ENCODE measurements at places on chromosomes 3 and 15.

DNA sequence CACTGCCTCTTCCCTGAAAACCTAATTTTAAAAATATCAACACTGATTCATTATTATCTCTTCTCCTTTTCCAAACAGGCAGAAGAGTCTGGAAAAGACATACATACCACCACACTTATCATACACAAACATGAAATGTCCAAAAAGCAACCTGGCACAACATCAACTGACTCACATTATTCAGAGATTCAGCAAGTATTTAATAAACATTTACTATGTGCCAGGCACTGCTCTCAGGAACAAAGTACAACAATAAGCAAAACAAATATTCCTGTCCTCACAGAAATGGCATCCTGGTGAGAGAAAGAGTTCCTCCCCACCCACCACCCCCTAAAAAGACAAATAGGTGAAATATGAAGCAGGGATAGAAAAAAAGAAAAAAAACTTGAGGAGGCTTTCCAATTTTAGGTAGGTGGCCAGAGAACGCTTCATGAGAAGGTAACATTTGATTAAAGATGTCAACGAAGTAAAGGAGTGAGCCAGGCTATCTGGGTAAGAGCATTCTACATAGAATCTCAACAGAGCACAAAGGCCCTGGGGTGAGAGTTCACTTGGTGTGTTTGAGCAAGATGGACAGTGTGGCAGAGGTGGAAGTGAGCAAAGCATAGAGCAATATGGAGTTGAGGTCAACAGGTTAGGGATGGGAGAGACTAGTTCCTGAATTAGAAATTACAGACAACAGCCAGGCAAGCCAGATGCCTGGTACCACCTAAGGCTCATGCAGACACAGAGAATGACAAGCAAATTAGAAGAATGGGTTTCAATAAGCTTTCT lies 141.7 kb downstream of the OSBPL10 start:
- DNase-seq = peak; percentile 9

DNA sequence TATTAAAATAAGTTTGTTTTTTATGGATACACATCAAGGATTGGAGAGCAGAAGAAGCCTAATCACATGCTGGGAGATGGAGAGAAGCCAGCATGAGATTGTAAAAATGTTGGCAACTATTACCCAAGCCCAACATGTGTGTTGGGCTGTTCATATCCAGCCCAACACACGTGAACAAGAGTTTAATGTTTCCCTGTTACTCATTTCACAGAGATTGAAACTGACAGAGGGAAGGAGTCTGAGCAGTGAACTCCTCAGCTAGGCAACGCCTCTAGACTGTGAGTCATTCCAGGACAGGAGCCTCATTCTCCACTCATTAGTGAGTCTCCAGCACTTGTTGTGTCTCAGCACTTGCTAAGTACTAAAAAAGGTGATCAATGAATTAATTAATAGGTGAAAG lies 43.2 kb upstream of the CMSS1 start:
- peak; percentile 91 for DNase-seq

DNA sequence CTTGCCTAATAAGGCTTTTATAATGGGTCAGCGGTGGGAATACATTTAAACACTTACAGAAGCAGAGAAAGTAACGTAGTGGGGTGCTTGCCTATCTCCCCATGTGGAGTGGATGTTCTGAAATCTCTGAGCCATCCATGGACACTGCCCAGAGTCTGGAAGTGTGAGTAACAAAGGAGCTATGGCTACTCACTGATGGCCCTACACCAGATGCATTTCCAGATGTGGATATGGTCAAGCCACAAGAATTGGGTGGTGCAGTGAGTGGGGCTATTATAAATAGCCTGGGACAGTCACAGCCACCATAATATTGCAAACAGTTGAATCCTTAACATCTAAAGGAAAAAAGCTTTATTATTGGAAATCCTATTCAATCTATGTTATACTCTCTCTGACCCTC lies 96.6 kb downstream of the CGNL1 start:
- DNase-seq = peak; percentile 45

- no peak for DNase-seq
Observed at GRCh38 chr3:149753717-149754116, 1.4 kb upstream of the COMMD2 start.

- no peak for DNase-seq
Observed at GRCh38 chr15:99764522-99764921, 31.3 kb upstream of the LYSMD4 start.

- peak; percentile 82 for DNase-seq
Observed at GRCh38 chr15:66830358-66830757, 128.3 kb downstream of the SMAD6 start.

DNA sequence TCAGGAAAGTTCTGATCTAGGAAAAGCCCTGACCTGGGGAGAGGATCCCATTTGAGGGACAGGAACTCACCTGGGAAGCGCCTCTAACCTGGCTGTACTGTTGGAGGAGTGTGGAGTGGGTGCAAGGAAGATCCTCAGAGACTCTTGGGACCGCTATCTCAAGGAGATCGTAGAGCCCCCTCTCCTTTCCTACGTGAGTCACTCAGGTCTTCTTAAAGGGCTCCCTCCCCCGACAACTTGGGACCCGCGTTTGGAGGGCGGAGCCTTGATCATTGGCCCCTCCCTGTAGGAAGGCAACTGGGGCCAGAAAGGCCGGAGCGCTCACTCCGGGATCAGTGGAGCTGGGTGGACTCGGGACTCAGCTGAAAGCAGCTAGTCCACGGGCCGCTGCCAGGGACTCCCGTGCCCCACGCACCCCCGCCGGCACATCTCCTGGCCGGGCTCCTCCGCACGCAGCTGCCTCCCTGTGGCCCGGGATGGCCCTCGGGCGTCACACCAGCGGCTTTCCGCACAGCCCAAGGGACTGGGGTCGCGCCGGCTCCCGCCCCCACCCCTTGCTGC lies 520 bp downstream of the SLC26A6 start:
- peak; percentile 75 for DNase-seq

GRCh38 chr15:100898152-100898490 lies 18.5 kb downstream of the ALDH1A3 start:
- no peak for DNase-seq

DNA sequence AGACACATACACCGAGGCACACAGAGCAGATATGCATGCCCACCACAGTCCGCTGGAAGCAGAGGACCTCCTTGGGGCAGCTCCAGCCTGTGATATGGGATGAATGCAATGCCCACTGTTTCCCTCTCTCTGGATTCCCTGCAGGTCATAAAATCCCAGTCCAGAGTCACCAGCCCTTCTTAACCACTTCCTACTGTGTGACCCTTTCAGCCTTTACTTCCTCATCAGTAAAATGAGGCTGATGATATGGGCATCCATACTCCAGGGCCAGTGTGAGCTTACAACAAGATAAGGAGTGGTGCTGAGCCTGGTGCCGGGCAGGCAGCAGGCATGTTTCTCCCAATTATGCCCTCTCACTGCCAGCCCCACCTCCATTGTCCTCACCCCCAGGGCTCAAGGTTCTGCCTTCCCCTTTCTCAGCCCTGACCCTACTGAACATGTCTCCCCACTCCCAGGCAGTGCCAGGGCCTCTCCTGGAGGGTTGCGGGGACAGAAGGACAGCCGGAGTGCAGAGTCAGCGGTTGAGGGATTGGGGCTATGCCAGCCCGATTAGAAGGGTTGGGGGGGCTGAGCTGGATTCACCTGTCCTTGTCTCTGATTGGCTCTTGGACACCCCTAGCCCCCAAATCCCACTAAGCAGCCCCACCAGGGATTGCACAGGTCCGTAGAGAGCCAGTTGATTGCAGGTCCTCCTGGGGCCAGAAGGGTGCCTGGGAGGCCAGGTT lies at the start of gene GNAT1:
GNAT1 (plus strand) TSS at position 675 of the 725 bp plus-strand sequence. CDS start 116 bp downstream, outside the sequence.
- no peak for DNase-seq

DNA sequence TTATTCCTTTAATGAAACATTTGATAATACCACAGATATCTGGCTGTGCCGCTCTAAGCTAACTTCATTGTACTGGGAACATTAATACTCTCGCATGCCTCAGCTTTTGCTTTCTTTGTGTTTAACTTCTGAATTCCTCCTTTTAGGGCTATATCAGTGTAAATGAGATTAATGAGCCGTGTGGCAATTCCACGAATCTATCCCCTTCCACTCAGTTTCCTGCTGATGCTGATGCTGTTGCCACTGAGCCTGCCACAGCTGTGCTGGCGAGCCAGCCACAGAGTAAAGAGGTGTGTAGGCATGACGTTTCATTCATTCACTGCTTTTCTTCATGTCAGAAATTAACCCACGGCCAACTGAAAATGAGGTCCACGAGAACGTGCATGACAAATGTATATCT lies 30.0 kb upstream of the ABHD10 start:
- no peak for DNase-seq

GRCh38 chr3:71005702-71006321 lies 577.7 kb downstream of the FOXP1 start:
- DNase-seq = no peak

- DNase-seq = peak; percentile 61
Observed at GRCh38 chr3:55180936-55181535, 253.2 kb upstream of the LRTM1 start.

- DNase-seq = peak; percentile 32
Observed at GRCh38 chr15:72116731-72117485, 1.0 kb downstream of the MYO9A start.

GRCh38 chr15:70588613-70589012 lies 174.7 kb downstream of the UACA start:
- DNase-seq = no peak

DNA sequence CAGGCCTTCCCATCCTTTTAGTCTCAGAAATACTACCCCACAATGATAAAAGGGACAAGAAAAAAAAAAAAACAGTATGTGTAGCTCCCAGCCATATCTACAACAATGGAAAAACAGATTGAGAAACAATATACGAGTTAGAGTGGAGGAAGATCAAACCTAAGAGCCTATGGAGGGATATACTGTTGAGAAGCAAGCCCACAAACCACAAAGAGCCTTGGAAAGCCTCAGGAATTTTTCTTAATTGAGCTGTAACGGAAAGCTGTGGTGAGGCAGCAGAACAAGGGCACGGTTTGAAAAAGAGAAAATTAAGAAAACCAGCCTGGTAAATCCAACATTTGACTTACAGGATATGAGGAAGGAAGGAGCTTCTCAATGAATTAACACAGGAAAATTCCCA lies 21.4 kb downstream of the KPNA1 start:
- DNase-seq = peak; percentile 78

- no peak for DNase-seq
Observed at GRCh38 chr3:128607710-128608048, 42.9 kb downstream of the RPN1 start.

GRCh38 chr15:25690673-25691543 lies 172.2 kb downstream of the ATP10A start:
- DNase-seq = peak; percentile 78

- DNase-seq = no peak
Observed at GRCh38 chr3:64185436-64185835, 39.8 kb downstream of the PRICKLE2 start.

- DNase-seq = no peak
Observed at GRCh38 chr3:48945432-48945831, 26.8 kb downstream of the ARIH2 start.

- DNase-seq = peak; percentile 98
Observed at GRCh38 chr3:134333522-134334181, 40.6 kb downstream of the AMOTL2 start.

DNA sequence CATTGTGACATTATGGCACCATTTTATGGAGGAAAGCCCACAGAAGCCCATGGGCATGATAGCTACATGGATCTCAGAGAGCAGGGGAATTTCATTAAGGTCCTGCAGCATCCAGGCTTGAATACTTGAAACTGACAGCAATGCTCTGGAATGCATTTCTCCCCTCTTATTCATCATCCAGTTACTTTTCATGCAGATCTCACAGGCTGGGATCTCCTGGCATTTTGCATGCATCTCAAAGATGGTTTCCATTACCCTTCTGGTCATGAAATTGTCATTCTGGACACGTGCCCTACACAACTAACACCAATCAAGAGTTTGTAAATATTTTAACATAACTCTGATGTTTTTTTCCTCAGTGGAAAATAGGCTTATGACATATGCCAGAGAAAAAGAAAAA lies 32.4 kb downstream of the VGLL3 start:
- peak; percentile 96 for DNase-seq

DNA sequence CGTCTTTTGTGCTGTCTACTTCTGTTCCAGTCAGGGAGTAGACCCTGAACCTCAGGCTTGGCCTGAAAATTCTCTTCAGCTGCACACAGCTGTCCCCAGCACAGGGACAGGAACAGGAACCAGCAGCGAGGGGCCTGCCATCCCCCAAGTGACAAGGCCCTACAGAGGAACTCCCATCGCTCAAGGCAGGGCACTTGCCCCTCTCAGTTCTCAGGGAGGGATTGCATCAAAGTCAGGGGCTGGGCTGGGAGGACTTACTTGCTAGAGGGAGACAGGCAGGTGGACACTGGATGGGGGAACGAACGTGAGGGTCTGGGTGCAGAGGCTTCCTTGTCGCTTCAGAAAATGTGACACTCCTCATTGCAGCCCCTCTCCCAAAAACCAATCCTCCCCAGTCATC lies 163.6 kb downstream of the CHSY1 start:
- DNase-seq = no peak

DNA sequence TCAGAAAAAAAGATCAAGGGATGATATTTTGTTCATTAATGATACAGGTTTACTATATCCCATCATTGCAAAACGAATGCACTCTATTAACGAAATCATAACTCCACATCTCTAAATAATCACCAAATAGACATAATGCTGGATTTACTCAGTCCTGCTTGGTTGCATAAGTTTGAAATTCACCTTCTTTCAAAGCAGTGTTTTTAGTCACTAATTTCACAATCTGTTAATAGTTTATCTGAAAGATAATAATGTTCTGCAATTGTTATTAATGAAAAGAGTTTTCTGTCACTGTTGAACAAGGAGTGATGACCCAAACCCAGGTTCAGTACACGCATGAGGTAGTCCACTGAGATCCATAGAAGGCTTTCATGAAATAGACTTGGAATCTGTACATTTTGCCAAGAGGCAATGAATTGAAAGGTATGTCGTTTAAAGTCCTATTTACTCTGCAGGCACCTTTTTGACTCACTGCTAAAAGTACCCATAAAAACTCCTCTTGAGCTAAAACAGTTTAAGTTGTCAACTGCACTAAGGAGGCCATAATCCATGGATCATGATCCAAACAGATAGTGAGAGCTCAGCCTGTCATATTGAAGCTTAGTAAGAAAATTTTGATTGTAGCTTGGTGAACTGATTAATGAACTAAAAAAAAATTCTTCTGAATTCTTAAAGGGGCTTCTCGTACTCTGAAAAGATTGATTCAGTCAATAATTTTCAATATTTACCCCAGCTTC lies 75.6 kb upstream of the MBNL1 start:
- no peak for DNase-seq

- peak; percentile 92 for DNase-seq
Observed at GRCh38 chr3:171801738-171802589, 8.3 kb downstream of the PLD1 start.

DNA sequence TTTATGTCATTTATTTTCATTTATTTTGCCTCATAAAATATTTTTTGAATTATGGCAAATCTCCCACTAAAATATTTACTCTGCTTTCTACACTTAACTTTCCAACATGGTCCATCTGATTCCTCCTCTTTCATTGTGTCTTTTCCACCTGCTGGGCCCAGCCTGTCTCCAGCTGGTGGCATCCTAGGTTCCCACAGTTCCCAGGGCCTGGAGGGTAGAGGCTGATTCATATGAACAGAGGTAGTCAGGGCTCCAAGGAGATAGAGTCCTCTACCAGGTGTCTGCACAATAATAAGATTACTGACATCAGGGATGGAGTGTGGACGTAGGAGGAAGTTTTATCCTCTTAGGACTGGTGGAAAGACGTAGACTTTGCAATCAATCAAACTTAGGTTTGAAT lies 14.3 kb downstream of the ZBTB38 start:
- no peak for DNase-seq
